ENCODE measurements at places on chromosomes 11 and 22. TPM values are rescaled to one million over a fixed set of nuclear protein-coding genes. Genes with fewer than 3 reads are reported as not detected.

ATP6V1E1 gene
- total RNA-seq: 117 TPM

SAA2 gene
- not detected for total RNA-seq

SLC6A5 gene
- not detected for total RNA-seq

OSM gene
- total RNA-seq: not detected

LRRC74B gene
- not detected for total RNA-seq

SYT13 gene
- not detected for total RNA-seq

SPTBN2 gene
- 40.0 TPM for total RNA-seq

SYVN1 gene
- total RNA-seq: 12.1 TPM

SELENOO gene
- 18.5 TPM for total RNA-seq

DEUP1 gene
- total RNA-seq: not detected

CDHR5 gene
- total RNA-seq: not detected

OR4A16 gene
- total RNA-seq: not detected

PNPLA3 gene
- 6.4 TPM for total RNA-seq

KRTAP5-11 gene
- total RNA-seq: not detected

BIK gene
- 0.86 TPM for total RNA-seq

PHLDA2 gene
- 7.6 TPM for total RNA-seq

MYRF gene
- total RNA-seq: 1.4 TPM

PGA3 gene
- total RNA-seq: not detected

SERPING1 gene
- total RNA-seq: not detected

PPP6R2 gene
- total RNA-seq: 48.7 TPM

PRRG4 gene
- 0.43 TPM for total RNA-seq

CYB5R2 gene
- 1.1 TPM for total RNA-seq

STK33 gene
- 1.1 TPM for total RNA-seq

ISX gene
- total RNA-seq: not detected

ABTB2 gene
- total RNA-seq: 0.27 TPM

HORMAD2 gene
- total RNA-seq: not detected

DEAF1 gene
- total RNA-seq: 41.0 TPM

PTPRCAP gene
- total RNA-seq: 0.93 TPM

SEC14L3 gene
- total RNA-seq: not detected

F2 gene
- not detected for total RNA-seq

IRAG1 gene
- total RNA-seq: 0.13 TPM

SCN2B gene
- not detected for total RNA-seq

CENATAC gene
- total RNA-seq: 25.0 TPM

LRRC4C gene
- total RNA-seq: not detected

MMP8 gene
- total RNA-seq: not detected

FERMT3 gene
- total RNA-seq: 124 TPM

GGT5 gene
- 2.3 TPM for total RNA-seq

GLYAT gene
- not detected for total RNA-seq

PIH1D2 gene
- 1.6 TPM for total RNA-seq

WNT11 gene
- total RNA-seq: not detected

OR4C45 gene
- total RNA-seq: not detected

BET1L gene
- 13.7 TPM for total RNA-seq

MS4A15 gene
- total RNA-seq: not detected

KDM4E gene
- not detected for total RNA-seq

RIMBP3B gene
- not detected for total RNA-seq

C22orf31 gene
- not detected for total RNA-seq

OVCH2 gene
- total RNA-seq: not detected

KCNE3 gene
- 0.53 TPM for total RNA-seq

LDHAL6A gene
- not detected for total RNA-seq
